Adrenal gland (tissue), 19 donors: ENCODE measurements at places on chromosomes 3 and 15. TPM values are rescaled to one million over a fixed set of nuclear protein-coding genes. Genes with fewer than 3 reads are reported as not detected.

- no peaks in the 10 kb centered on the region for H3K36me3 ChIP-seq
- no peak overlapping the region for H3K27ac ChIP-seq
- no peaks in the 10 kb centered on the region for H3K27me3 ChIP-seq
These were observed 23.2 kb downstream of the NXPE3 start for GRCh38 chr3:101802179-101802578.

- H3K27me3 ChIP-seq = peaks cover 3% of the 10 kb centered on the region
- no peaks in the 10 kb centered on the region for H3K36me3 ChIP-seq
- H3K4me1 ChIP-seq = no peaks in the 10 kb centered on the region
- no peak overlapping the region for H3K4me3 ChIP-seq
- no peak for DNase-seq
These were observed 30.1 kb upstream of the SLC24A5 start for GRCh38 chr15:48090666-48091065.

DNA sequence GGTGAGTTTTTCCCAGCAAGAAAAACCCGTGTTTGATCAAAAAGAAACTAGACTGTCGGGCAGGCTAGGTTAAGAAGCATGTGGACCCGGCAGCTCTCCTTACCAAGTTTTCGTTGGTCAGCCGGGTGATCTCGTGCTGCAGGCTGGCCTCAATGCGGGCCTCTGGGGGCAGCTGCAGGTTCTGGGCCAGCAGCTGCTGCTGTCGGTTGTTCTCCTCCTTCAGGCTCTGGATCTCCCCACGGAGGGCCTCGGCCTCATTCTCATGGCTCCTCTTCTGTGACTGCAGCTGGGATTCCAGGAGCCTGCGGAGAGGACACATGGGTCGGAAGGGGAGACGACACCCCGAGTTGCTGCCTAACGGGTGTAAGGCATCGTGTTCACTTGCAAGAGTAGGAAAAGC lies 44.5 kb upstream of the MYO5C start:
- no peaks in the 10 kb centered on the region for H3K27me3 ChIP-seq
- H3K36me3 ChIP-seq = no peaks in the 10 kb centered on the region
- H3K27ac ChIP-seq = no peak overlapping the region
- no peaks in the 10 kb centered on the region for H3K4me1 ChIP-seq
- H3K4me3 ChIP-seq = no peak overlapping the region

GLDN gene
- 10.6 TPM for total RNA-seq

DNA sequence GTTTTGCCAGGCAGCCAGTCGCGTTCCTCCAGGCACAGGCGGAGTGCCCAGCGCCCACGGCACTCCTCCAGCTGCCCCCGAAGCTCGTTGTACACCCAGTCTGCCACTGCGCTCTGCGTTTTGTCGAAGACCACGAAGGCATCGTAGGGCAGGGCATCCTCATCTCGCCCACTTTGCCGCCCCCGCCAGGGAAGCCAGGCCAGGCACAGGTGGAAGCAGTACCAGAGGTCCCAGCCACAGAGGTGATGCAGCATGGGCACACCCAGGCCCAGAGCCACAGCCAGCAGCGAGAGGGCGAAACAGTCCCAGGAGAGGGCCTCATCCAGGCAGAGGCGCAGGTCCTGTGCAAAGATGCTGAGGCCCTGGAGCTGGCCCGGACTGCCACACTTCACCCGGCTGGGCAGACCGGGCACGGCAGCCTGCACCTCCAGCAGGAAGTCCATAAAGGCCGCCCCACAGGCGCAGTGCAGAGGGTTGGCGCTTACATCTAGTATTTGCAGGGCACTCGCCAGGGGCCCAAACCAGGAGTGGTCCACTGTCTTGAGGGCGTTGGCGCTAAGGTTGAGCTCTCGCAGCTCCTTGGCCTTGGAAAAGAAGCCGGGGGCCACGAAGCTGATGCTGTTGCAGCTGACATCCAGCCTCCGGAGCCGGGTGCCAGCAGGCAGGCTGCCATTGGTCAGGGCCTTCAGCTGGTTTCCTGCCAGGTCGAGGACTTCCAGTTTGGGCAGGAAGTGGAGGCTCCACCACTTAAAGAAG lies 3.7 kb downstream of the TLR9 start:
- DNase-seq = no peak
- H3K27me3 ChIP-seq = no peaks in the 10 kb centered on the region
- H3K27ac ChIP-seq = no peak overlapping the region
- H3K4me3 ChIP-seq = no peak overlapping the region

GOLGA6L7 gene
- total RNA-seq = not detected

DNA sequence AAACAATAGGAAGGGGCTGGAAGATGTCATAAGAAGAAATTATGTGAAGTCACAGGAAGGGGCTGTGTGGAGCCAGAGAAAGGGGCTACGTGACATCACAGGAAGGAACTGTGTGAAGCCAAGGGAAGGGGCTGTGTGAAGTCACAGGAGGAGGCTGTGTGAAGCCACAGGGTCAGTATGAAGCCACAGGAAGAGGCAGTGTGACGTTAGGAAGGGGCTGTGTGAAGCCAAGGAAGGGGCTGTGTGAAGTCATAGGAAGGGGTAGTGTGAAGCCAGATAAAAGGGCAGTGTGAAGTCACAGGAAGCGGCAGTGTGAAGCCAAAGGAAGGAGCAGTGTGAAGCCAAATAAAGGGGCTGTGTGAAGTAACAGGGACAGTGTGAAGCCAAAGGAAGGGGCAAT lies 32.5 kb downstream of the GASK1A start:
- H3K4me1 ChIP-seq = no peaks in the 10 kb centered on the region
- H3K36me3 ChIP-seq = no peaks in the 10 kb centered on the region
- H3K27me3 ChIP-seq = no peaks in the 10 kb centered on the region
- H3K27ac ChIP-seq = no peak overlapping the region
- H3K4me3 ChIP-seq = no peak overlapping the region
- DNase-seq = no peak

DNA sequence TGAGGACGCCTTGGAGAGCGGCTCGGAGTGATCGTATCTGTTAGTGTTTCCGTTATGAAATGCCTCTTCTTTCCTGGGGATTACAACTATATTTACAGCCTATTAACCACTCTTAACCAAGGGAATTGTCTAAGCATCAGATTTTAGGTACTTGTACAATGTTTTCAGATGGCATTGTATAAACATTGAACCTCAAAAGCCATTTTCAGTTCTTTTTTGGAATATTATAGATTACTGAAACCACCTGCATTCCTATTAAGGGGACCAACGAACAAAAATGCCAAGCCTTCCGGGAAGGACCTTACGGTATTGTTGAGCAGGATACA lies 1.1 kb downstream of the NEO1 start:
- H3K4me3 ChIP-seq = peak overlapping the region; percentile 65
- no peaks in the 10 kb centered on the region for H3K27me3 ChIP-seq
- peaks cover 19% of the 10 kb centered on the region for H3K4me1 ChIP-seq
- no peaks in the 10 kb centered on the region for H3K36me3 ChIP-seq

SEMA3B gene
- 310 TPM for total RNA-seq

PLAAT1 gene
- total RNA-seq = 2.5 TPM

GRCh38 chr15:39360452-39360851 lies 220.4 kb upstream of the THBS1 start:
- no peak overlapping the region for H3K27ac ChIP-seq
- no peaks in the 10 kb centered on the region for H3K36me3 ChIP-seq
- no peaks in the 10 kb centered on the region for H3K4me1 ChIP-seq
- no peaks in the 10 kb centered on the region for H3K27me3 ChIP-seq
- H3K4me3 ChIP-seq = no peak overlapping the region

- H3K4me1 ChIP-seq = no peaks in the 10 kb centered on the region
- H3K4me3 ChIP-seq = no peak overlapping the region
- no peaks in the 10 kb centered on the region for H3K36me3 ChIP-seq
- no peak for DNase-seq
- no peak overlapping the region for H3K27ac ChIP-seq
- no peaks in the 10 kb centered on the region for H3K27me3 ChIP-seq
These were observed 602.3 kb upstream of the SUCLG2 start for GRCh38 chr3:68256635-68257223.

DNA sequence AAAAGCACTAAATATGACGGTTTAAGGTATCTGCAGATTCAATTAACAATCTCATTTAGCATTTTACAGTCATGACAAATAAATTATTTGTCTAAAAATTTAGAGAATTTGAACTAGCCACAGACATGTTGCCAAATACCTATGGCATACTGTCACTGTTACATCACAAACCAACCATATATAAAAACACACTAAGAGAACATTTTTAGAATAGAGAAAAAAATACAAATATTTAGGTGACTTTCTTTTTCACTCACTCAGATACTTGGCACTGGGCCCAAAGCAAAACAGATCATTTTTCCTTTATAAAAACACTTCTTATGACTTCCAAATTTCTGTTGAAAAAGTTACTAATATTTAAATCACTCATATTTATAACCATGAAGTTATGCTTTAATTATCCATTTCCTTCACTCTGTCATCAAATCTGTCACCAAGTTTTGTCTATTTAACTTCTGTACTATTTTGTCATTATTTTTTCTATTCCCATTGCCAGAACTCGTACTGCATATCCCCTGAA lies 644.7 kb downstream of the OTOL1 start:
- no peak overlapping the region for H3K27ac ChIP-seq
- H3K4me1 ChIP-seq = no peaks in the 10 kb centered on the region
- H3K27me3 ChIP-seq = no peaks in the 10 kb centered on the region
- no peaks in the 10 kb centered on the region for H3K36me3 ChIP-seq
- H3K4me3 ChIP-seq = no peak overlapping the region

PPP2R3A gene
- 9.6 TPM for total RNA-seq

DNA sequence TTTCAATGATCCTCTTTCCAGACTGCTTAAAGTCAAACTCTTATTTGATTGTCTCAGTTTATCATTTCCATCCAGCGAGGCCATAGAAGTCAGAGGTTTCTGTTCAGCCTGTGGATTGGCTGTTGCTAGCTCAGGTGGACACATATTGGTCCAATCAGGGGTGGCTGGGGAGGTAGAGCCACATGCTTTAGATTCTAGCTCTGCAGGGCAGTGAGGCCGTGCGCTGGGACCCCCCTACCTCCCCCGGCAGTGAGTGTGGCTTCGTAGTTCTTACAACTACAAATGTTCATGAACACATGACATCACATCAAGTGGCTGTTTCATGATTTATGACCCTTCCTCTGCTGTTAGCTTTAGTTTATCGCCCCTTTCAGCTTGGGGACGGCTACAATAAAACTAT lies 18.0 kb downstream of the APOD start:
- H3K27ac ChIP-seq = no peak overlapping the region
- no peak for DNase-seq
- H3K36me3 ChIP-seq = no peaks in the 10 kb centered on the region
- H3K4me3 ChIP-seq = no peak overlapping the region
- H3K27me3 ChIP-seq = no peaks in the 10 kb centered on the region

PAK6 gene
- total RNA-seq = 10.6 TPM

GRCh38 chr15:72923289-72923688 lies 129.0 kb upstream of the NEO1 start:
- H3K27me3 ChIP-seq = no peaks in the 10 kb centered on the region
- no peaks in the 10 kb centered on the region for H3K4me1 ChIP-seq
- no peaks in the 10 kb centered on the region for H3K36me3 ChIP-seq

- no peak for DNase-seq
- H3K4me1 ChIP-seq = no peaks in the 10 kb centered on the region
- no peaks in the 10 kb centered on the region for H3K27me3 ChIP-seq
- no peaks in the 10 kb centered on the region for H3K36me3 ChIP-seq
These were observed 169.3 kb upstream of the TPM1 start for GRCh38 chr15:62873203-62873602.

- no peak overlapping the region for H3K27ac ChIP-seq
- H3K27me3 ChIP-seq = no peaks in the 10 kb centered on the region
- no peak for DNase-seq
- H3K4me3 ChIP-seq = no peak overlapping the region
- H3K36me3 ChIP-seq = no peaks in the 10 kb centered on the region
These were observed 56.4 kb upstream of the ACTC1 start for GRCh38 chr15:34851751-34852150.

DNA sequence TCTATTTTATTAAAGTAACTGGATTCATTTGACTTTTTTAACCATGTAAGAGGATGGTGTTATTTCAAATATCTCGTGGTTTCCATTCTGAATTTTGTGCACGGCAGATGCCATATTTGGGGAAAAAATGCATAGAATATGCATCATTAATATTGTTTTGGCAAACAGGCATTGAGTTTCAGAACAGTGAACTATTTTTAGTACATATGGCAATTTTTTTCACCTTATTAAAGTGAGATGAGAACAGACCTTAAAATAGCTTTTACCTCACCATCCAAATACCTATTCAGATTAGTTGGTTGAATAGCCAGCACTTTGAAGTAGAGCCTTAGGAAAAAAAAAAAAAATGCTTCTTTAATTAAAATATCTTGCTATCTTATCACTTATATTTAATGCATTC lies 117.3 kb upstream of the FLNB start:
- peaks cover 5% of the 10 kb centered on the region for H3K36me3 ChIP-seq
- no peak overlapping the region for H3K27ac ChIP-seq
- no peak for DNase-seq
- no peaks in the 10 kb centered on the region for H3K27me3 ChIP-seq
- H3K4me3 ChIP-seq = no peak overlapping the region

NUP210 gene
- total RNA-seq = 11.0 TPM

GPR62 gene
- 0.17 TPM for total RNA-seq

CMTM8 gene
- 22.2 TPM for total RNA-seq

DNA sequence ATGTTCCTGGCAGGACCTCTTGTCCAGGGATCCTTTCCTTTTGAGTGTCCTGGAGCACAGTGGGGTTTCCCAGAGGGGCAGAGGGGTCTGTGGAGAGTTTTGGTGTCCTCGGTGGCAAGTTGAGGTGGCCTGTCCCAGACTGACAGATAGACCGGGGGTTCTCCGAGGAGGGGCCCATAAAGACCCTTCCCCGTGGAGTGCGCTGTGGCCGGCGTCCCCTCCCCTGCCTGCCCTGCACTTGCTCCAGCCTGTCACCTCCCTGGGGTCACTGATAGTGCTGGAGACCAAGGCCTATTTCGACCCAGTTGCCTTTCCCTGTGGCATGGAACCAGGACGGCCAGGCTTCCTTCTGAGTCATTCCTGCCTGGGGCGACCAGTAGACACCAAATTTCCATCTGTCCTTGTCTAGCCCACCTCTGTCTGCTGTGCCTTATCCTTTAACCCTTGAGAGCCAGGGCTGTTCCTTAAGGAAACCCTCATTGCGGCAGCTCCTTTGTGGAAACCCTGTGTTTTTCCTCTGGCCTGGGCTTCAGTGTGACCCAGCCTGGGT lies 2.9 kb downstream of the MUC4 start:
- DNase-seq = no peak
- no peaks in the 10 kb centered on the region for H3K27me3 ChIP-seq
- no peaks in the 10 kb centered on the region for H3K36me3 ChIP-seq
- no peak overlapping the region for H3K27ac ChIP-seq
- no peaks in the 10 kb centered on the region for H3K4me1 ChIP-seq

GRCh38 chr3:135034291-135034768 lies 239.3 kb downstream of the EPHB1 start:
- no peaks in the 10 kb centered on the region for H3K36me3 ChIP-seq
- no peak overlapping the region for H3K4me3 ChIP-seq
- H3K27me3 ChIP-seq = no peaks in the 10 kb centered on the region
- H3K4me1 ChIP-seq = no peaks in the 10 kb centered on the region
- no peak for DNase-seq
- no peak overlapping the region for H3K27ac ChIP-seq

GRCh38 chr3:167773584-167773983 lies 38.1 kb downstream of the SERPINI1 start:
- H3K36me3 ChIP-seq = no peaks in the 10 kb centered on the region
- H3K27ac ChIP-seq = no peak overlapping the region
- no peak overlapping the region for H3K4me3 ChIP-seq
- no peaks in the 10 kb centered on the region for H3K27me3 ChIP-seq
- DNase-seq = no peak

GRCh38 chr3:108064293-108064887 lies 26.4 kb downstream of the CD47 start:
- no peak overlapping the region for H3K27ac ChIP-seq
- no peak overlapping the region for H3K4me3 ChIP-seq
- no peak for DNase-seq
- no peaks in the 10 kb centered on the region for H3K4me1 ChIP-seq
- H3K27me3 ChIP-seq = no peaks in the 10 kb centered on the region

MED12L gene
- 2.7 TPM for total RNA-seq
